ENCODE measurements at places on chromosomes 12 and 14.

GRCh38 chr14:89910691-89911009 is 43.9 kb downstream of the EFCAB11 start:
- no peak for DNase-seq

GRCh38 chr14:50865391-50866076 is 6.3 kb upstream of the ABHD12B start:
- no peak for DNase-seq

- DNase-seq = no peak
These were observed 27.8 kb downstream of the ANKRD9 start for GRCh38 chr14:102481791-102482238.

GRCh38 chr14:103920981-103921854 is 7.0 kb upstream of the TDRD9 start:
- DNase-seq = peak; percentile 88

- no peak for DNase-seq
These were observed 456.2 kb downstream of the ADAMTS20 start for GRCh38 chr12:43095669-43096280.

DNA sequence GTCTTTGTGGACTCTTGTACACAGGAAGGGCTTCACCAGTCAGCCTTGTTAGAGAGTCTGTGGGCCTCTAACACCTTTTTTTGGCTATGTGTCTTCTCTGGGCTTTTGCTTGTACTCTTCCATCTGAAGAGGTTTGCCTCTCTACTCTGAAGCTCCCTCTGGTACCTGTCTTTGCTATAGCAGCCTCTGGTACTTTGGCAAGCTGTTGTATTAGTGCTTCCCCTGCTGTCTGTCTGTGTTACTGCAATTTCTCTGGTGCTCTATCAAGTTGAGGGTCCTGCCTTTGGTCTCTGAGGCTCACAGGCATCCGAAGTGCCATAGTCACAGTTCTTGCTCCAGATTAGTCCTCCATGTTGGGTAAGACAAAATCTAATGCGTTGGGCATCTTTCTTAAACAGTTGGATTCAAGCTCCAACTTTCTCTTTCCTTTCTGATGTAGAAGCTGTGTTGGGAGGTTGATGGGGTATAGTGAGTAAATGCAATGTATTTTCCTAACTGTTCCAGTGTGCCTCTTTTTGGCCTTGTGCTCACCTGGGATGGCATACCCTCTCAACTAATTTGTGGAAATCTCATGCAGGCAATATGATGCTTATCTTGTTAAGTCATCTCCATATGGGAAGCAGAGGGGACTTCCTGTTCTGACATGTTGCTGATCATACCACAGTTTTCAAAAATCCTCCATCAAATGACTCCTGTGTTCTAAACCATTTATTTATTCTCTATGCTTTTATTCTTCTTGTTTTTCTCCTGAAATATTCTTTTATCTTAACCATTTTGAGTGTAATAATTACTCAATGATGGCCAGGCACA is 88.8 kb downstream of the ATF7IP start:
- peak; percentile 43 for DNase-seq

DNA sequence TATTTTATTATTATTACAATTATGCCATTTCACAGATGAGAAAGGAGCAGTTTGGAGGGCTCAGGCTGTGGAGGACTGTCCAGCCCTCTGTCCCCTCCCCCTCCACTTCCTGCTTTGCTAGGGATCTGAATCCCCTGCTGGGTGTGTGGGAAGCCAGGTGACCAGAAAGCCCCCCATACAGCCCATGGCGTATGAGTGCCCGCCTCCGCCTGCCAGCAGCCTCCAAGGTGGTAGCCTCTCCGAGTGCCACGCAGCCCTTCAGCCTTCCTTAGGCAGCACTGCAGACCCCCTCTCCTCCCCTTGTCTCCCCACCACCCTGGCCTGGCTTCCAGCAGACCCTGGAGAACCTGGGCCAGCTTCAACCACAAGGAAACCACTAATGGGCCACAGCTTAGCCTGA is 12.6 kb downstream of the DTX1 start:
- no peak for DNase-seq

DNA sequence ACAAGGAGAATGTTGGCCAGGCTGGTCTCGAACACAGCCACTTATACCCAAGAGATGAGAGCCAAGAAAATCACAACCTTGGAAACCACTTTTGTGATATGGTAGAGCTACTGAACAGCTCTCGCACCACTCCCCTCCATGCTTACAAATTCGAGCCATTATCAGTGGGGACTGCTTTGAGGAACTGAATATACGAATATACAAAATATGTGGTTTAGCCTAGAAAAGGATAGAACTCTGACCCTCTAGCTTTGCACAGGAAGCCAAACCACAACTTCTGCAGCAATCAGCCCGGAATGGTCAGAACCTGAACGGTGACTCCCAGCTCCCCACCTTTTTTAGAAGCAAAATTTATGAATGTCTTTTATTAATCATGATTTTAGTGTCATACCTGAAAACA is 129.8 kb upstream of the TMEM132C start:
- no peak for DNase-seq

DNA sequence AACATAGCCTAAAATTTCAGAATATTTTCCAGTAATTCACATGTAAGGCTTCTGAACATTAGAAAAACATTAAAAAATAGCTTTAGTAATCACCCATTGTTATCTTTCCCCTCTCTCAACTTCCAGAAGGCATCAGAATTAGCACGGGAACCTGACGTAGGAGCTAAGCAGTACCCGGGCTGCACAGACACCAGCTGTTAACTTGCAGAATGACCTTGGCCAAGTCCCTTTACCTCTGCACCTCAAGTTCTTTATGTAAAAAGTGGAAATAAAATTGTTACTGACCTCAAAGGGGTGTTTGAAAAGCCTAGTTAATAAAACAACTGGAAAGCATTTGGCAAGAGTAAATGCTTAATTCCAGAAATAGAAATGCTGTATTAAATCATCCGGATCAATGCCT is 7.2 kb downstream of the TPH2 start:
- no peak for DNase-seq

- peak; percentile 20 for DNase-seq
These were observed 1.6 kb downstream of the PHLDA1 start for GRCh38 chr12:76029982-76030340.

- no peak for DNase-seq
These were observed 55.5 kb downstream of the ANO2 start for GRCh38 chr12:5889381-5890047.

DNA sequence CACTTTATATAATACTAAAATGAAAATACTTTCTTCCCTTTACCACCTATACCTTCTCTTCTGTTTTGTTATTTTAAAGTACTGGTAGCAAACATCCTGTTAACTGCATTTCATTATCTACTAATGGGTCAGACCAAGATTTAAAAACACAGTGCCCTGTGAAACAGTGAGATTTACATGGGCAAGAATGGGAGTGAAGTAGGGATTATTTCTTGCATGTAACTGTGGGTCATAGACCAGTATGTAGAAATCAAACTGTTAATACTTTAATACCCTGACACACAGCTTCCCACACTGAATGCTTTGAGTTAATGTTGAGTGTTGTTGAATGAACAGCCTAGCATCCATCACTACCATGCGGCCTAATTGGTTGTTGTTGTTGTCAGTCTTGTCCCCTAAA is 61.6 kb downstream of the PLEKHA5 start:
- no peak for DNase-seq

GRCh38 chr12:113955109-113955970 is 10.8 kb downstream of the RBM19 start:
- DNase-seq = no peak

GRCh38 chr12:115609347-115609746 is 668.1 kb downstream of the MED13L start:
- no peak for DNase-seq

DNA sequence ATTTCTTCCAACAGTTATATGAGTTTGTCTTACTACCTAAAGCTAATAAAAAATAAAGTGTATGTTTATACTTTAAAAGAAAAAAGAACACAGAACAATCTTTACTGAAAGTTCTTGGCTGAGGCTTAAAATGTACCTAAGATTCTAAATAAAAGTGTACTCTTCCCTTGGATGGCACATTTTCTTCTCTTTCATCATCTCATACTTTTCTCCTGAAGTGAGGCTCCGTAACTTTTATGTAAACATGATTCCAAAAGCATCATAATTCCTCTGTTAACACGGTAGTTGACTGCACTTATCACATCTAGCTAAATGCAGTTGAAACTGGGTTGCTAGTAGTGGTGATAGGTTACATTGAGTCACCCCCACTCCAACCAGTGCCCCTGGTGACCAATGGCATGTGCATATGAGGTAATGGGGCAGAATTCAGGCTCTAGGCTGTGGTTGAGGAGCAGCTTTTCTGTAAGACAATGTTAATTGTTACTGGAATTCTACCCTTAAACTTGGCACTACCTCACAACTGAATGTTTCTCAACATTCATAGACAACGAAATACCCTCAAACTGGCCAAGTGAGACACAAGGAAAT is 38.4 kb downstream of the WASHC3 start:
- no peak for DNase-seq

- DNase-seq = no peak
These were observed 14.1 kb upstream of the LRP1-AS start for GRCh38 chr12:57161491-57161890.

DNA sequence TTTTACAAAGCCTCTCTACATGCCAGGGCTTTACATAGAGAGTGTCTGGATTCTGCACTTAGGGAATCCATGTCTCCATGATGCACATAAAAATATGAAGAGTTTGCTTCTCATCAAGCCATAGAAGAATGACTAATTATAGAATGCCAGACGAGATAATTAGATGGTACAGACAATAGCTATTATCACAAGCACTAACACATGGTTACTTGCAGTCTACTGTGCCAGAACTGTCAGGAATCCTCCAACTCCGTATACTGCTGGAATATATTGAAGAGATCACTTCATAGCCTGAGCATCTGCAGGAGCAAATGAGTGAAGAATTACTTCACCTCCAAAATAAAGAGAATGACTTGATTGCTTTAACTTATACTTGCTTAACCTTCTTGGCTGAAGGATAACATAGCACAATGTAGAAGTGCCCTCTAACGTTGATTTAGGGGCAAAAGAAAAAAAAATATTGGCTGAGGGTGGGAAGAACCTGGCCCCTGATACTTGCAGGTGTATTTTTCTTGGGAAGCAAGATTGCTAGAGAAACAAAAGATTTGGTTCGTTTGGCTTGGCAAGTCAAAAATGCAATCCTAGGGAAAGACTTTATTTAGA is 272.8 kb upstream of the FAR2 start:
- DNase-seq = no peak

- no peak for DNase-seq
These were observed 2.3 kb downstream of the HIP1R start for GRCh38 chr12:122837306-122838265.

- peak; percentile 61 for DNase-seq
These were observed 934.4 kb downstream of the FLRT2 start for GRCh38 chr14:86464341-86464740.

GRCh38 chr12:80053051-80053790 is 46.1 kb upstream of the OTOGL start:
- DNase-seq = peak; percentile 19

GRCh38 chr12:46548605-46549071 is 176.1 kb upstream of the SLC38A2 start:
- DNase-seq = no peak

DNA sequence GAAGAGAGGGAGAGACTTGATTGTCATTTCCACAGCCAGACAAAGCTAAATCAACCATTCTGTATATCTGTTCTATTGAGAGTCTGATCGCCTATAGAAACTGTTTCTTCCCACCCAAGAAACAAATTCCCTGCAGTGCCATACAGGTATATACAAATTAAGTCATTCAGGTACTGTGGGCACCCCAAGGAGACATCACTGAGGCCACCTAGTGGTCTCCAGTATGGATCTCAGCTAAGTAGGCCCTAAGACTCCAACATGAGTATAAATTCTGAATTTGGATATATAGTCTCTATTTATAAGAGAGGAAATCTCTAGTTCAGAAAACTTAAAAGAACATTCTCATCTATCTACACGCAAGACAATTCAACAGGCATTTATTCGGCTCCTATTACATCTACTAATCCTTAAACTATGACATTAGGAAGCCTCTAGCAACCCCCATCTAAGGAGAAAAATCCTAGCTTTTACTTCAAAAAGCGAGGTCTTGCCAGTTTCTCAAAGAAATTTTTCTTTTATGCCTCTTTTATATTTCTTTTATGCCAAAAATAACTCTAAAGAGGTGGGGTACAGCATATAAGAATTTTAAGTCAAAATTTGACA is 62.6 kb downstream of the DCAF5 start:
- DNase-seq = no peak

- peak; percentile 36 for DNase-seq
These were observed 120.3 kb downstream of the GARIN6 start for GRCh38 chr12:99767809-99768208.

DNA sequence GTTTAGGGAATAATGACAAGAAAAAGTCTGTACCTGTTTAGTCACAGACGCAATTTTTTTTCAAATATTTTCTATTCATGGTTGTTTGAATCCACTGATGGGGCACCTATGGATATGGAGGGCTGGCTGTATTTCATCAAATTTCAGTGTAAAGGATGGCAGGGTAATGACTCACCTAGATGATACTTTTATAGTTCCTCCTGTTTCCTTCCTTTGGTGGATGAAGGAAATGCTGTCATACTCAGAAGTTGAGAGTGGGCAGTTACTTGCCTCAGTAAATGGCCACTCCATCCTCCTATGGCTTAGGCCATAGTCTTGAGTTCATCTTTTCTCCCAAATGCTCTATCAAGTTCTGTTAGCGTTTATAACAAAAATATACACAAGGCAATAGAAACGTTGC is 18.9 kb upstream of the C12orf71 start:
- DNase-seq = no peak

- peak; percentile 67 for DNase-seq
These were observed 86.5 kb downstream of the DAAM1 start for GRCh38 chr14:59274991-59275391.

DNA sequence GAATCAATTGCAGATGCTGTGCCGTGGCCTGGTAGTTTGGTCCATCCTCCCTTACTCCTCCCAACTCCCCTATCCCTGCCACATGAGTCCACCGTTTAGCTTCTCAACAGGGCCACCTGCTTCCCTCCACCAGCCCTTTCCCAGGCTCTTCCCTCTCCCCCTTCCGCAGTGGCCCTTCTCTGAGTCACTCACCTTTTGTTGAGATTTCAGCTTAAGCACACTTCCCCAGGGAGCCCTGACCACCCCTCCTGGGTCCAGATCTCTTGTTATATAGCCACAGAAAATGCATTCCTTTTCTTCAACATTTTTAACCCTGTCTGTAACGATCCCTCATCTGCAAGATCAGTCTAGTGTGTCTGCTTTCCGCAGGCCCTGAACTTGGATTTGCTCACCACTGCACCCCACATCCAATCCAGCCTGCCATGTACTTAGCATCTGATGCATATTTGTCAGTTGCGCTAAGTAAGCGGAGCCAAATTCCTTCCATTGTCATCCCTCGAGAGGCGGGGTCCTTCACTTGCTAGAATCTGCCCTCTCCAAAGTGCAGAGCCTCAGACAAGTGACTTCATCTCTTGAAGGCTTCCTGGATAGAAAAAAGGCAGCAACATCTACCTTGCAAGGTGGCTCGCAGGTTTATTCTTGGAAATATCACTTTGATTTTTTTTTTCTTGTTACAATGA is 41.1 kb downstream of the TMEM63C start:
- DNase-seq = no peak

- DNase-seq = no peak
These were observed 31.7 kb upstream of the SLC38A2 start for GRCh38 chr12:46404225-46404631.
